Breast epithelium (tissue), 4 donors: ENCODE measurements at places on chromosomes 1 and 21. TPM values are rescaled to one million over a fixed set of nuclear protein-coding genes. Genes with fewer than 3 reads are reported as not detected.
A peak's percentile ranks its signal among the peaks of the same experiment; 100 is the strongest.

DNA sequence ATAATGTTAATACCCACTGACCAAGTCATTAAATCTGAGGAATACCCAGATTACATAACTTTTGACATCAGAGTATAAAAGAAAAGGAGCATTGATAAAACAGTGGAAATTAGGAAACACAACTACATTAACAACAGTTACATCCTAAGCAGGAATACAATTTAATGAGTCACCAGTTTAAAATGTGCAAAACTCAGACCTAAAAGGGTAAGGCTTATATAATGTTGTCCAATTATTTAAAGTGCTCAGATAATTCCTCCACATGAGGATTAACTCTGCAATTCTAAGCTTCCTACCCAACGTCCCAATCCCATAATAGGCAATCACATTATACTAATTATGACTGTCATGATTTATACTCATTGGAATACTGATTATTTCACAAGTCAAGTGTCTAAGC lies 50.5 kb downstream of the ABL2 start:
- DNase-seq = no peak

DNA sequence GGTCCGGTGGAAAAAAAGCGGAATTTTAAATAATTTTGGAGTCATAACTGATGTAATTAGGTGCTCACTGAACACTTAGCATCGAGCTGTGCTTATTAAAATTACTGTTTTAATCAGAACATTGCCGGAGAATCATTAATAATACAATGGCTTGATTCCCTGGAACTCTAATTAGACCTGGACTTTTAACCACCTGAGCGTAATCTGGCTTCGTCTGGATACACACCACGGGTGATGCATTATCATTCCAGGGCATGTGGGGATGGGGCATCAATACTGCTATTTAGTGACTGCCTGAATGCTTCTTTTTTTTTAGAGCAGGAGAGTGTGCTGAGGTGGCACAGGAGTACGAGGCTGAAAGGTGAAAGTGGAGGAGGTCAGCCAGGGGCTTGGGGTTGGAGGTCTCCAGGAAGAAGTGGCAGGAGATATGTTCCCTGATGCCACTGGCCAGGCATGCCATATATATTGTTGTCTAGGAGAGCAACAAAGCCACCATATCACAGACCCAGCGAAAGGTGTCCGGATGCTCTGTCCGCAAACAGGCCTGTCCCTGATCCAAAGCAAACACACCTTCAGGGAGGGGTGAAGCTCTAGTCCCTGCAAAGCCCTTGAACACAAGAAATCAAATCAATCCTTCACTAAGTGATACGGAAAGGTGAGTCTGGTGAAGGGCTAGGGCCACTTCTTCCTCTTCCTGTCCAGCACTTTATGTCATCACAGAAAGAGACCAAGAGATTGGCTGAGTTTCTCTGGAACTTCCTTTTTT lies 125.2 kb downstream of the PLXNA2 start:
- no peak for DNase-seq

DNA sequence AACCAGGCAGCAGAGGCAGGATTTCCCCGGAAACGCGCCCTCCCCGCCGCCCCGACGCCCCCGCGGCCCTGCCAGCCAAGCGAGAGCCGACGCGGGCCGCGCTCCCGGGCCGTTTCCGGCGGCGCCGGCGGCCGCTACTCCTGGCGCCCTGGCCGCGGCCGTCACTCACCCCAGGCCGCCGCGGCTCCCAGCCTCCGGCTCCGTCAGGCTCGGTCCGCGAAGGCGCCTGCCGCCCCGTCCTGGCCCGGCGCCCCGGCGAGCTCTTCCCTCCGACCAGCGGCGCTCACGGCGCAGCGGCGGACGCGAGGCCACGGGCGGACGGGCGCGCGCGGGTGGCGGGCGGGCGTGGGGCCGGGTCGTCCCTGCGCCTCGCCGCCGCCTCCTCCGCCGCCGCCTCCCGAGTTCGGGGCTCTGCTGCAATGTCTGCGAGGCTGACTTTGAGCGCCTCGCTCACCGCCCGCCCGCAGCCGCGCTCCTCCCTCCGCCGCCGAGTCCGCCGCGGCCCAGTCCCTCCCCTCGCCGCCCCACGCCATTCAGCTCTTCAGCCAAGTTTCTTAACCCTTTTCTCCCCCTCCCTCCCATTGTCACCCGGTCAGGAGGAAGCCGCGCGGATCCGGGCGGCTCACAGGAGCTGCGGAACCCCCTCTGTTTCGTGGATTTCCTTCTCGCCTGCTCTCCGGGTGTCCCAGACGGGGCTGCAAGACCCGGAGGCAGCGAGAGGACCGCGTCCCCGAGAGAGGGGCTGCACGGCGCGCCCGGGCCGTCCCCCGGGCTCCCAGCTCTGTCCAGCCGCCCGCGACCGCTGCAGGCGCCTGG lies at the start of gene NRIP1:
Gene NRIP1, minus strand, starts transcription at position 425 of the 816 bp plus-strand sequence. CDS start 96,808 bp downstream, outside the sequence.
- DNase-seq = peak; percentile 82

- DNase-seq = no peak
Measured at GRCh38 chr1:164716992-164717703, 158.2 kb downstream of the PBX1 start.

- DNase-seq = no peak
Measured at GRCh38 chr21:44836666-44837471, 19.0 kb upstream of the SUMO3 start.

DNA sequence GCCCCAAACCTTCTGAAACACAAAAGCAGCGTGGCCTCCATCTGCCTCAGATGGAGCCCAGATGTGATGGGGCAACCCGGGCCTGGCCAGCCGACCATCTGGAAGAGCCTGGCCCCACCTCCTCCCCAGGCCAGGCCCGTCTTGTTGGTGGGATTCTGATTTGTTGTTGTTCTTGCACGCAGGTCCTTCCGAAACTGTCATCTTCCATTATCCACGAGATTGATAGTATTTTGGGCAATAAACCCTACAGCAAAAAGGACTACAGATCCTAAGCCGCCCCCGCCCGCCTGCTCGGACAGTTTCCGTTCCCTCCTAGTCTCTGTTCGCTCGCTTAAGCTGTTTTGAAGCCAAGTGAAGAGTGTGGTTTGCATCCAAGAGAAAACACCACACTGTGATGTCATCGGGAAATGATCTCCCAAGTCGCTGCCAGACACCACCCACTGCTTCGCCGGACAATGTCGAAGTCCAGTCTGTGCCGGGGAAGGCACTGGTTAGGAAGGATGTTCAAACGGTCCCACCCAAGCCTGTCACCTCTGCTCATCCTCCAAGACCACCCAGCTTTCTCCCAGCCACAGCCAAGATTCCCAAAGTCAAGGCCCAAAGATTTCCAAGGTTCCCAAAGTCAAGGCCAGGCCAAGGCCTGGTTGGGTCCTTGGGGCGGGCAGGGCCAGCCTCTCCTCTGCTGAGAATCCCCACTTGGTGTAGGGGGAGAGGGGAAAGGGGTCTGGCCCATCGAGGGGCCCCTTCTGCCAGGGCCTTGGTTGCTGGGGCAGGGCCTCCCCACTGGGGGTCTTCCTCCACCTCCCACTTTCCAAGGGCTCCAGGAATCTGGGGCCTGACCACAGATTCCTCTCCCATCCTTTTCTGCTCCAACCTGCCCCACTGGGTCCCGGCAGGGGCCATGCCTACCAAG lies 52.9 kb downstream of the KCNAB2 start:
- DNase-seq = no peak

DNA sequence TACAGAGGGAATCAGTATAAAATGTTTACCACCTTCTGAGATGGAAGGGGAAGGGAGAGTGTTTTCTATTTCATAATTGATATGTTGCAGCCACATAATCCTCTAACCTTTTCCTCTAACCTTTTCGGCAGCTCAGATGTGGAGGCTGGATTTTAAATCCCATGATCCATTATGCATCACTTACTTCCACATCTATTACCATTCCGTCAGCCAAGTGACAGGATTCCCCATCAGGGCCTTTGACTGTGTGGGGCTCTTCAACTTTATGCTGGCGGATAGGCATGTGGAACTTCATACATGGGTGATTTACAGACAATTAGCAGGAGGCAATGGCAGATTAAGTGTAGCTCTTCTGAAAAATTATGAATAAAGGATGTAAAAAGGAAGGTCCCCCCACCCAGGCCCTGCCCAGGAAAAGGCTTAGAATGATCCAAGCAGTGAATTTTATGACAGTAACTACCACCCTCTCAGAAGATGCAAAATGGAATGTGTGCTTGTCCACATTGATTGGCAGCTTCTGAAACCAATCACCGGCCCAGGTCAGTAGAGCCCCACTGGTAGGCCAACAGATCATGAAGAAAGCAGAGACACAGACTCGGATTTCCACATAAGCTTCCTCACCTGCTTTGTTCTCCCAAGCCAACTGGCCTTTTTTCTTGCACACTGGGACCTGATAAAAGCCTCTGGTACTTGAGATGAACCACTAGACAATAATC lies 147.0 kb downstream of the ST6GALNAC5 start:
- DNase-seq = no peak

DNA sequence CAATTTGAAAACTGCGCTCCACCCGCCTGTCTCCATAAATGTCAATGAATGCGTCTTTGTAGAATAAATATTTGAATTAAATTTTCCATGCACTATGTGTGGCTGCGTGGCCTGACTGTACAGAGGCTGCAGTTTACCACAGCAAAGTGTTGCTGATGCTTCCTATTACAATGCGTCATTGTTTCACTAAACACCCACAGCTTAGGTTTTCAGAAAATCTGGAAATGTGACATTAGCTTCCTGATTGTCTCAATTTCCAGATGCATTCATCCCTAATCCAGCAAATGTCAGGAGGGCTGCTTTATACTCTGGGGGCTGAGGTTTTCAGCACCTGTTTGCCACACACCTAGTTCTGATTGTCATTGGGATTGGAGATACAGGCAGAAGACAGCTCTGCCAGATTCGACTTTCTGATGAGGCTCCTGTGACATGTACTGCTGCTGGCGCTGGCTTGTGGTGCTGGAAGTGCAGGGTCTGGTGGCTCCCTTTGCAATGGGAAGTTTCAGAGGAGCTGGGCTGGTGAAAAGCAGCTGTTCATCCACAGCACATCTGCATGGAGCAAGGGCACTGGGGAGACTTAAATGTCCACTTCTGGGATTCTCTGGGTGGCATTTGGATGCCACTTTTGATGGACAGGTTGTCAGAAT lies 40.0 kb downstream of the URB2 start:
- DNase-seq = no peak

DNA sequence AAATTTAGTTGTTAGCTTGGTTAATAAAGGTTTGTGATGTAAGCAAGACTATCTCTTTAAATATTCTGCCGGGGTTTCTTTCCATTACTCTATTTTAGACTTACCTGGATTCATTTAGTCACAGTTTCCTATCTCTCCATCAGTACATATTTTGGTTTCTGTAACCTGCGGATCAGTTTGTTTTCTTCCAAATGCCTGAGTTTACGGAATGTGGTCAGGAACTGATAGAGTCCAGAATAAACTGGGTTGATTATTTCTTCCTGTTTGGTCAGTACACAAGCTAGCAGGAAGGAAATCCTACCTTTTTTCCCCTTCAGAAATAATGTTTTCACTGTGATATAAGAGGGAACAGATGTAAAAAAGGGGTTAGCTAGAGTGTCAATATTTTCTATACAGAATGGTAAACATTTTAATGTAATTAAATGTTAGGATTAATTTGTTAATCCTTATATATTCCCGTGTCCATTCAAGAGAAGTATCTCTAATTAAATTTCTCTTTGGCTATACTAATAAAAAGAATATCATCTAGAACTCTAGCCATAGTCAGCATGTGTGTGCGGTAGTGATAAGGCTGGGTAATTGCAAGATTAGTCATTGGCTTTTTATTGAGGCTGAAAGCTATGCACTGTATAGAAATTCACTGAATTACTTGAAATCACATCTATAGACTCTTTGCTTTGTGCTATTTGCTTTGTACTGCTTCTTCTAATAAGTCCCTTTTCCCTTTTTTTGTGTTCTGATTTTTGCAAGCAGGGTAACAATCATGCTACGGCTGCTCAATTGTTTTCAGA lies 144.7 kb upstream of the ADGRL4 start:
- DNase-seq = no peak

DNA sequence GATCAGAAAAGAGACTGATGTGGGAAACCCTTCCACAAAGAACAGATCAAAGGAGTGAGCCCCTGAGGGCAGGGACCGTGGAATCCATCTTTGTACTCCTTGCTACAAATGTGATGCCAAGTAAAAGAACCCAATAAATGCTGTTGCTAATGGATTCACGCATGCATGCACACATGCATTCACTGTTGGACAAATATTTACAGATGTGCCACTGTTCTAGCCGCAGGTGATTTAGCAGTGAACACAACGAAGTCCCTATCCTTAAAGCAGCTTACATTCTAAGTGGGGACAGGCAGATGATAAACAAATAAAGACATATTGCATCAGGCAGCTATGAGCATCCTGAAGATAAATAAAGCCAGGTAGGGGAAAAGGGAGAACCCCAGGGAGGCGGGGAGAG lies 67.8 kb downstream of the ITPKB start:
- DNase-seq = no peak

DNA sequence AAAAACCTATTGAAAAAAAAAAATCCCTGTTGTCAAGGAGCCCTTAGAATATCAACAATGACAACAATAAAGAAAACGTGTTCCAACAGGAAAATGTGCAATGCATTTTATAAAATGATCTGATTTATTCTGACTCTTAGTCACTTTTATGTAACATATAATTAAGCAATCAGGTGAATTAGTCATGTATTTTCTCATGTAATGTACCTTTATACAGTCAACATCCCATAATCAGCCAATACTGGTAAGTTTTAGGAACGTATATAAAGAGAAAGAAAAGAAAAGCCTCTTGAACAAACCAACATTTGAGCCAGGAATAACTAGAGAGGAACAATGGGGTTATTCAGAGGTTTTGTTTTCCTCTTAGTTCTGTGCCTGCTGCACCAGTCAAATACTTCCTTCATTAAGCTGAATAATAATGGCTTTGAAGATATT lies at the start of gene CLCA4:
Gene CLCA4, plus strand, starts transcription at position 292 of the 435 bp plus-strand sequence. Its CDS starts 42 bp downstream, at position 334.
- no peak for DNase-seq

GRCh38 chr1:11107599-11107998 lies 7.9 kb upstream of the EXOSC10 start:
- no peak for DNase-seq

GRCh38 chr1:200302192-200302920 lies 107.5 kb downstream of the ZNF281 start:
- DNase-seq = no peak

DNA sequence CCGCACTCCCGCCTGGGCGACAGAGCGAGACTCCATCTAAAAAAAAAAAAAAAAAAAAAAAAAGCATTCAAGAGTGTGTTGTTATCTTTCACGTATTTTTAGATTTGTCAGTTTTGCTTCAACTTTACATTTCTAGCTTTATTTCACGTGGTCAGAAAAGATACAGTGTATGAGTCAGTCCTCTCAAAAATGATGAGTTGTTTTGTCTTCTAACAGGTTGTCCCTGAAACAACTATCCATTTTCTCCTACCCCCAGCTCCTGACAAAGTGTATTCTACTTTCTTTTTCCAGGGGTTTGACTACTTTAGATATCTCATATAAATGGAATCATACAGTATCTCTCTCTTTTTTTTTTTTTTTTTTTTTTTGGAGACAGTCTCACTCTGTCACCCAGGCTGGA lies 5.5 kb upstream of the ZNF695 start:
- no peak for DNase-seq

- no peak for DNase-seq
Measured at GRCh38 chr1:87134061-87134460, 194.6 kb upstream of the LMO4 start.

NR1I3 gene
- not detected for total RNA-seq

SAMSN1 gene
- 11.4 TPM for total RNA-seq

HSPA6 gene
- 17.1 TPM for total RNA-seq

SMCP gene
- total RNA-seq = not detected

RIPPLY3 gene
- 0.44 TPM for total RNA-seq

LMOD1 gene
- 87.2 TPM for total RNA-seq
